Body of pancreas (tissue), 4 donors: ENCODE measurements at places on chromosomes 6 and 20. TPM values are rescaled to one million over a fixed set of nuclear protein-coding genes. Genes with fewer than 3 reads are reported as not detected.
A peak's percentile ranks its signal among the peaks of the same experiment; 100 is the strongest.

RING1 gene
- 11.2 TPM for total RNA-seq

ZNF391 gene
- total RNA-seq: 3.1 TPM

DNA sequence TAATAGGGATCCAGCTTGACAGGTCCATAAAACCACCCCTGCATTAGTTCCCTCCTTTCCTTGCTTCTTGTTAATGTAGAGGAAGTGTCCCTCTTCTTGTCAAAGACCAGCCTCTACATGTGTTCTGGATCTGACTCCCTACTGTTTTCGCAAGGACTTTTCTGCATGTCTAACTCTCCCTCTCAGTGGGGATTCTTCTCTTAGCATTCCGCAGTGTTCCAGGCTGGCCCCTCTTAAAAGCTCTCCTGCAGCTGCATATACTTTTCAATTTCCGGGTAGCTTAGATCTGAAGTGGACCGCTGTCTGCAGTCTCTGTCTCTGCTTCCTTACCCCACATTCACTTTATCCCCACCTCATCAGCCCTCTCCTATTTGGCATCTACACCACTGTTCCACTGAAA, 96.1 kb upstream of the MAN1A1 start:
- no peak for DNase-seq

DNA sequence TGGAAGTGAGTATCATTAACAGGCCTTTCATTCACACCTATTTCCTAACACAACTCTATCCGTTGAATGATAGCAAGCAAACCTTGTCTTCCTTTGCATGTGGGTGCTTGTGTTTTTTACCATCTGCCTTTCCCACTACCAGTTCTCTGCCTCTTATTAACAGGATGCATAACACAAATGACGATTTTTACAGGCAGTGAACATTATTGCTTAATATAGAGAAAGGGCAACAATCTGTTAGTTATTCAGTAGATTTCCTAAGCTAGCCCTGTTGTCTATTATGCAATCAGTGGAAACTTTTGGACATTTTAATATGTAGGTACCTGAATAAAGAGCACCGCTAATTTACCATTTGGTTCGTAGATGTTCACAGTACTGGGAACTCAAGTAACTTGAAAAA, 348.8 kb upstream of the PLCB4 start:
- DNase-seq: no peak

CTAGE9 gene
- 0.66 TPM for total RNA-seq

- no peak for DNase-seq
These were observed 133.7 kb upstream of the HSF2 start for GRCh38 chr6:122265755-122266154.

DNA sequence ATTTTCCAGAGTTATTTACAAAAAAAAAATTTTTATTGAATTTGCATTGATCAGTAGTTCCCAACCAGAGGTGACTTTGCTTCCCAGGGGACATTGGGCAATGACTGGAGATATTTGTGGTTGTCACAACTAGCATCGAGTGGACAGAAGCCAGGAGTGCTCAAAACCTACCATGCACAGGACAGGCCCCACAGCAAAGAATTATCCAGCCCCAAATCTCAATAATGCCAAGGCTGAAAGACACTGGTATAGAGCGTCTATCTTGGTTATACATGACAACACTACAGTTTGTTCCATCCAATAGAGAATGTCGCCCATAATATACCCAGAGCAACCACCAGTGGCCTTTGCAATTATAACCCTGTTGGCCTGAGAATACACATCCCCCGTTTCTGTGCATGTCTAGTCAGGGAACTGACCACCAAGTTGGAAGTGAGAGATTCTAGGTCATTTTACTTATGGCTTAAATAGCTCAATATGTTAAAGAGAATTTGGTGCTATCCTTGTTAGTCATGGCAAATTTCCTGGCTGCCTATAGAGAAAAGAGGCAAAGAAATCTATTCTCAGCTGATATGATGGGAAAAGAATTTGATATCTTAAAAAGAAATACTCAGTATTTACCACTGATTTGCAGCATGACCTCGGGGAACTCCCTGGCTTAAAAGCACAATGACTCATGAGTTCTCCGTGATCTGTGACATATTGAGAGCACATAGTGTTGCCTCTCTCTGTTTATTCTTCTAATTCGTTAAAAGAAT, 76.0 kb upstream of the ADTRP start:
- peak; percentile 54 for DNase-seq

- DNase-seq: no peak
These were observed 15.0 kb downstream of the WRNIP1 start for GRCh38 chr6:2780102-2780737.

GRCh38 chr20:58629215-58629580, 21.9 kb upstream of the STX16 start:
- DNase-seq: no peak

DNA sequence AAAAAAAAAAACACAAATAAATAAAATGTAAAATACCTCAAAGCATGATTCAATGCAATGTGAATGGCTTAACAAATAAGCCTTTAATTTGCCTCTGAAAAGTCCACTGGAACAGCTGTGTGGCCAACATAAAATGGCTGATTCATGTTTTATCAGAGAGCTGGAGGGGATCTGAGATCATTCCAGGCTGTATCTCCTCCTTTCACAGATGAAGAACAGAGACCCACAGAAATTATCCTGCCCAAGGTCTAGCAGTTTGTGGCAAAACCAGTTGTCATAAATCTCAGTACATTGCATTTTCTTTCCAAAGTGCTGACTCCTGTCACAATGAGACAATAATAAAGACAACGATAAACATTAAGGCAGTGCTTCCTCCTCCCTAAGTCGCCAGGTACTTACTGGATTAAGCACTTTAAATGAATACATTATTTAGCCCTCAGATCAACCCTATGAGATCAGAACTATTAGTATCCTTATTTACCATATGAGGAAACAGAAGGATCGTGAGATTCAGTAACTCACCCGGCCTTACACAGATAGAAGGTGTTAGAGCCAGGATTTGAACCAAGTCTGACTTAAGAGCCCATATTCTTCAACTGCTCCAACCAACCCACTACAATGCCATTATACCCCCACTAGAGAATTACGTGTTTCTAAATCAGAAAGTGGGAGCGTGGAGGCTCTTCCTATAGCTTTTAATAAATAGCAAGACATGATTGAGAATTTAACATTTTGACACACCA, 118.3 kb downstream of the KIF13A start:
- no peak for DNase-seq

GRCh38 chr6:70180901-70181599, 121.8 kb downstream of the COL9A1 start:
- DNase-seq: no peak

DNA sequence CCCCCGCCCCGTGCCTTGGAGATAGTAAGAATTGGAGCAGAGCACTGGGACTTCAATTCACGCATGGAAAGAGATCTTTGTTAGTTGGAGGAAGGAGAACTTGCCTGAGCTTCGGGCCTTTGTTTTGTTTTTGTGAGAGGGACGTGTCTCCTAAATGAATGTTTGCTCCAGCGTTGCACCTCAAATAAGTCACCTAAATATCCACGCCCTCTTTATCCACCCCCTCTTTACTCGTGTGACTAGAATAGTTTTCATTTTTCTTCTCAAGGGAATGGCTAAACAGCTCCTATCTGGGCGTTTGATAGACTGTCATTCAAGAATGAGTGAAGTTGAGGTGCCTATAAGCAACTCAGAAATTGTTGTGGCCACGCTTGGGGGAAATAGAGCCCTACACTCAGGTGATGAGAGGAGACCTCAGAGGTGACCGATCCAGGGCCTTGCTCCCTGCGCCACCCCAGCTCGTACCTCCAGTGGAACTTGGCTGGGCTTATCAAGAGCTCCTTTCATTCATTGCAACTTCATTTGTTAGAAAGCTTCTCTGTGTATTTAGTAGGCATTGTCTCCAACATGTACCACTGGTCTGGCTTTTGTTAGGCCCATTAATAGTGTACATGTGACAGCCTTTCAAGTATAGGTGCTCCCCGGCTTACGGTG, 861 bp downstream of the PCMTD2 start:
- DNase-seq: no peak

BPIFA1 gene
- not detected for total RNA-seq

DNA sequence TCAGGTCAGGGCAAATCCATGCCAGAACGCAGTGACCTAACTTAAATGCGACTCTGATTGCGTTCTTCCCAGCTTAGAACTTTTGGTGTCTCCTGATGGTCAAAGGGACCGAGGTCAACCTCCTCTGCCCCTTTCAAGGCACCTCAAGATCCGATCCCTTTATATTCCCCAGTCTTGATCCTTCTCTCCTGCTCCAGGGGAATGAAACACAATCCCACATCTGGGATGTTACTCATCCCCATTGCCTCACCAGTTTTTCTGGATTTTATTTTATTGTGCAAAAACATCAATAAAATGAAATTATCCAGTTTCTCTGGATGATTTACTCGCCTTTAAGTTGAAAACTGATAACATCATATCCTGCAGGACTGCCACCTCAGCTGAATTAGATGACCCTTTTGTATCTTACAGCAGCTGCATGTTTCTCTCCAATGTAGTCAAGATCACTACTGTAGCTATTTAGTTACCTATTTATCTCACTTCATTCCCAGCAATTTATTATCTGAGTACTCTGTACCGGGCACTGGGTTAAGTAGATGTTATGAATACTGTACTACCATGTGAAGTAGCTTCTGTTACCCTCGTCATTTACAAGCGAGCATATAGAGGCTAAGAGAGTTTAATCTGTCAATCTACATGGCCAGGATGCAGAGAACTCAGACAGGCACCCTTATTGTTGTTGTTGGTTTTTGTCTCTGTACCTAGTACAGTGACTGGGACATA, 44.0 kb downstream of the IRAK1BP1 start:
- DNase-seq: no peak

- DNase-seq: peak; percentile 41
These were observed 41.9 kb upstream of the SUPT3H start for GRCh38 chr6:45419571-45420082.

DNA sequence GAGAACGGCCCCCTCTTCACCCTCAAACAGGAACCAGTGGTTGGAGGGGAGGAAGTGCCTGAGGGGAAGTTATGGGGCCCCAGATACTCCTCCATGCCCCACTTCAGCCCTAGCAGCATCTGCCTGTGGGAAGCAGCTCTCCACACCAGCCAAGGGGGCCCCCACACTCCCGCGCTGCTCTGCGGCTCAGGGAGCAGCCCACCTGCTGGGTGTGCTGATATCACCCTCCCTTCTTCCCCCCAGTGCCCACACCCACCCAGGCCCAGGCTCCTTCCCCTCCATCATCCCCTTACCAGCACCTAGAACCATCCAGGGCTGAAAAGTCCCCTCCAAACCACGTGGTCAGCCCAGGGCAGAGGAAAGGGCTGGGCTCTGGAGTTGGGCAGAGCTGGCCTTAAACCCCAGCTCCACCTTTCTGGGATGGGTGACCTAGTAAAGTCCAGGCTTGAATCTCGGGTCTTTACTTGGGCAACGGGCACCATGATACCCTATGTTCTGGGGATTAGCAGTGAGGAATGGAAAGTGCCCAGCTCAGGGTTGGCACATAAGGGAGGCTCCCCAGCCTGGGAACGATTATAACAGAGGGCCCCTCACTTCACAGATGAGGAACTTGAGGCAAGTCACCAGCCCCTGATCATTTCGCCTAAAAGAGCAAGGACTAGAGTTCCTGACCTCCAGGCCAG, 663 bp downstream of the LST1 start:
- DNase-seq: no peak

GRCh38 chr6:87281426-87281825, 41.0 kb upstream of the SMIM8 start:
- DNase-seq: no peak

DNA sequence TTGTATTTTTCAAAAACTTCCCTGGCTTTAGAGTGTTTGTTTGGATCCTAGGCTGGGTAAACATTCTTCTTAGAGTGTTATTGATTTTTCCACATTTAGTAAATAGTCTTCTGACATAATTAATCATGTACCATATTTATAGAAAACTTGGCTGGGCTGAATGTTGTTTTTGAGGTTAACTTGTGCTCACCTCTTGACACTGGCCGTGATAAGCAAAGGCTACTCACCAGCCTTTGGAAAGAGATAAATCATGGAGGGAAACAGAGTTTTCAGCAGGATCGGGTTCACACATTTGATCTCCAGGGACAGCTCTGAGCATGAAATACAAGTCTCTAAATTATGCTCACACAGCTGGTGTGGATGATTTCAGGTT, 6.2 kb upstream of the CD93 start:
- DNase-seq: no peak

CTCFL gene
- total RNA-seq: not detected

PTPRT gene
- total RNA-seq: 1.0 TPM

- no peak for DNase-seq
These were observed 191.3 kb upstream of the ARID1B start for GRCh38 chr6:156585859-156586258.

DNA sequence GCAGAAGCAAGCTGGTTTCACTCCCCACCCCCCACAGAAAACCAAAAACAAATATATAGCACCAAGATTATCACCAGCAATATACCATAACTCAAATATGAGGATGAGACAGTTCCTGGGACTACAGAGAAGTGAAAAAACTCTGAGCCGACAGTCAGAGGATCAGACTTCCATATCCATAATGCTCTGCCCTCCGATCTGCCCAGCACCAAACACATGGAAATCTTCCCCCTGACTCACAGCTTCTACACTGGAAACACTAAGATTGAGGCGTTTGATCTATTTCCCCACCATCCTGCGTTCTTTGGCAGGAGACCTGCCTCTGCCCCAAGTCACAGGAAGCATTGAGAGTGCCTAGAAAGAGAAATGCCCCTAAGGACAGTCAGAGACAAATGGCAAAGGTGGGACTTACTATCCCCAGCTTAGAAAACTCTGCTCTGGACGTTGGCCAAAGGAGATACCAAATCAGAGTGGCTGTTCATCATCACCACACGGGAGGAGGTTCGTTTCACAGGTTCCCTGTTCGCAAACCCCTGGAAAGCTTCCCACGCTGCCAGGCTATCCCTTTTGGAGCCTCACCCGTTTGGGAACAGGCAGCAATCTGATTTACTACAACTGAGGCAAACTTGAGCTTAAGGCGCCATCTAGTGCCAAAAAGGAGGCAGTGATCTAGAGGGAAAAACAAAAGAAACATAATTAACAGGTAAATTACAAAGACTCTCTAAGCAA, 48.7 kb upstream of the SRSF6 start:
- DNase-seq: no peak

- no peak for DNase-seq
These were observed 228.1 kb upstream of the RAB32 start for GRCh38 chr6:146315381-146316174.

DNA sequence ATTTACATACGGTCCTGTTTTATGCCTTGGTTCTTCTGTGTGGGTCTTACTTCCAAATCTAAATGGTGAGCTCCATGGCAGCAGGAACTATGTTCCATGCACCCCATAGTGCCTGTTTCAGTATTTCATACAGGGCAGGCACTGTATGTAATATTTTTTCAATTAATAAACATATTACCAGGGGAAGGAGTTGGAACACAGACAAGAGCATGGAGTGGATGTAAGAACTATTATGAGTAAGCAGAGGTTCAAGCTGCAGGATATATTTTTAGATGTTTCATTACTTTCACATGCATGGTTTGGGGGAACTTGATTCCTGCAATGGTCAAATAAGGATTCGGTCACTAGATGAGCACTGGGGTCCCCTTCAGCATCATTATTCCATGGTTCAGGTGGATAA, 108.3 kb downstream of the KIF13A start:
- no peak for DNase-seq

GRCh38 chr20:23153696-23154341, 67.7 kb upstream of the CD93 start:
- no peak for DNase-seq

GRCh38 chr6:77019081-77019480, 444.2 kb downstream of the HTR1B start:
- no peak for DNase-seq
